ENCODE measurements at places on chromosomes 5 and 9. TPM values are rescaled to one million over a fixed set of nuclear protein-coding genes. Genes with fewer than 3 reads are reported as not detected.
A peak's percentile ranks its signal among the peaks of the same experiment; 100 is the strongest.

Gene FOXD4L5
- total RNA-seq, result not detected

Gene FCN2
- total RNA-seq, result 39.0 TPM

Gene POLR3G
- total RNA-seq, result not detected

Gene SPINK4
- total RNA-seq, result not detected

Gene AMBP
- not detected for total RNA-seq

Gene IL12B
- total RNA-seq, result not detected

Gene OR1J2
- total RNA-seq, result not detected

GRCh38 chr9:107119735-107120134, 163.3 kb upstream of the RAD23B start:
- DNase-seq, result no peak

- DNase-seq, result no peak
Measured at GRCh38 chr5:36414869-36415282, 113.2 kb upstream of the RANBP3L start.

DNA sequence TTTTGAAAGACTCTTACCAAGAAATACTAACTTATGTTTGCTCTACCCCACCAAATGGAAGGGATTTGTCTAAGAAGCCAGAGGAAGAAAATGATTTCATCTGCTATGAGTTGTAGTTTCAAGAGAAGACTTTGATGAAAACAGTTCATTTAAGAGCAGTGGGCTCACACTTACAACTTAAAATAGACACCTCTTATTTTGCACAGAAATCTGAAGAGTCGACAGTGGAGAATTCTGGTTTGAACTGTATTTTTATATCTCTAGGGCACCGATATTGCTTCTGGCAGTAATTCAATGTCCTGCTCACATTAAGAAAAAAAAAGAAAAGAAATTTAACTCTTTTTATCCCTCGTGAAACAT, 1.9 kb upstream of the DAB2 start:
- no peak for DNase-seq

DNA sequence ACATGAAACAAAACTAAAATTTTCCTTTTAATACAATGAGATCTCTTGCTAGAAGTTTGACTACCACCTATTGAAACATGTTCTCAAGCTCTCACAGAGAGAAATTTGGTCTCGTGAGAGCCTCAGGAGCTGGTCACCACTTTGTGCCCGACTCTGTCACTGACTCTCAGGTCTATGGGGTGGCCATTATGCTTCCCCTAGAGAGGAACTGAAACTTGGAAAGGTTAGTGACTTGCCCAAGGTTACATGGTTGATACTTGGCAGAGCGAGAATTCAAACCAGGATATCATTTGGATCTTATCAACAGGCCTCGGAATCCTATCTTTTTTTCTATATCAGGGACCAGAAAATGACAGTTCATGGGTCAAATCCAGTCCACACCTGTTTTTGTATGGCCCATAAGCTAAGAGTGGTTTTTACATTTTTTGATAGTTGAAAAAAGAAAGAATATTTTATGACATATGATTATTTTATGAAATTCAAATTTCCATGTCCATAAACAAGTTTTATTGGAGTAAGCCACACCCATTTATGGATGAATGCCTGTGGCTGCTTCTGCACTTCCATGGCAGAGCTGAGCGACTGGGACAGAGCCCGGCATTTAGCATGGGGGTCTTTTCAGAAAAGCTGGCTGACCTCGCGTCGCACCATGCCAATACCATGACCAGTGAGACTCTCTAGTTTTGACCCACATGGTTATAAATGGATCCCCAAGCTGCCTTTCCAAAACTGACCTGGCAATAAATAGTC, 44.8 kb upstream of the EQTN start:
- no peak for DNase-seq

DNA sequence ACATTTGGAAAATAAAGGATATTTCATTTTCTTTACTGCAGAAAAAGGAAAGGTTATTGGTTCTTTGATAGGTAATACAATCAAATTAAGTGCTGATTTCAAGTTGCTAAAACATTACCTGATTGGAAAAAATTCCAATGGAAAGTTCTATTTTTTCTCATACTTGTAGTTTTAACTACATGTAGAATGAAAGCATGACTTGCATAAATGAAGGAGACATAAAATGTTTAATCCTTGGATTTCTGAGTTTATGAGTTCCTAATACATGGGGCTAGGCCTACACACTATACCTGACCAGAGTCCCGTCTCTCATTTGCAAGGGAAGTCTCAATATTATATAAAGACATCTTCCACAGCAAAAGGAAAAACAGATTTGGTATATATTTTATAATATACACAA, 5.2 kb upstream of the MEIKIN start:
- no peak for DNase-seq

DNA sequence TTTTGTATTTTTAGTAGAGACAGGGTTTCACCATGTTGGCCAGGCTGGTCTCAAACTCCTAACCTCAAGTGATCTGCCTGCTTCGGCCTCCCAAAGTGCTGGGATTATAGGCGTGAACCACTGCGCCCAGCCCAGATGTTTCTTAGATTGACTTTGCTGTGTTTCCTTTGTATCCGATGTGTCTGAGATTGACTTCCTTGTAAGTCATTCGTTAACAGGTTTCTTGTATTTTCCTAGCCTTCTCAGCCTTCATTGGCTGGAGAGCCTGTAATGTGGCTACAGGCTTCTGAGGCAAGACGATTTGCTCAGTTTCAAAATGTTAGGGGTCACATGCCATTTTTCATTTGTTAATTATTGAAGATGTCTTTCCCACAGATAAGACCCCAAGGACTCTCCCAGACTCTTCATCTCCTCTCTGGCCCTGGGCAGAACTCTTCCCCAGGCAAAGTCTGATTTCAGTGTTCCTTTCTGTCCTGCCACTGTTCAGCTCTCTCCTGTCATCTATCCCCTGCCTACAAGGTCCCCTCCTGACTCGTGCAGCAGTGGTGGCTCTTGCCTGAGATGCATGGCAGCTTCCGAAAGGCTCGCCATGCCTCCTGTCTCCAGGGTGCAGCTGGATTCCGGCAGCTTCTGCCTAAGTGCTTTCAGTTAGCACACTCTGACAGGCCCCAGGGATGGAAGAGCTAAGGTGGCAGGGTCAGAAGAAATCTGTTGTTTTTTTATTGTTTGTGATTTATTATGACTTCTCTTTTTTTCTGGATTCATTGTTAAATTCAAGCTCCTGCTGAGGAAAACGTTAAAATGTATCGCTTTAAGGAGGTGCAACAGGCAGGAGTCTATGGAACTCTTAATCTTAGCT, 206.4 kb downstream of the AOPEP start:
- DNase-seq, result no peak

DNA sequence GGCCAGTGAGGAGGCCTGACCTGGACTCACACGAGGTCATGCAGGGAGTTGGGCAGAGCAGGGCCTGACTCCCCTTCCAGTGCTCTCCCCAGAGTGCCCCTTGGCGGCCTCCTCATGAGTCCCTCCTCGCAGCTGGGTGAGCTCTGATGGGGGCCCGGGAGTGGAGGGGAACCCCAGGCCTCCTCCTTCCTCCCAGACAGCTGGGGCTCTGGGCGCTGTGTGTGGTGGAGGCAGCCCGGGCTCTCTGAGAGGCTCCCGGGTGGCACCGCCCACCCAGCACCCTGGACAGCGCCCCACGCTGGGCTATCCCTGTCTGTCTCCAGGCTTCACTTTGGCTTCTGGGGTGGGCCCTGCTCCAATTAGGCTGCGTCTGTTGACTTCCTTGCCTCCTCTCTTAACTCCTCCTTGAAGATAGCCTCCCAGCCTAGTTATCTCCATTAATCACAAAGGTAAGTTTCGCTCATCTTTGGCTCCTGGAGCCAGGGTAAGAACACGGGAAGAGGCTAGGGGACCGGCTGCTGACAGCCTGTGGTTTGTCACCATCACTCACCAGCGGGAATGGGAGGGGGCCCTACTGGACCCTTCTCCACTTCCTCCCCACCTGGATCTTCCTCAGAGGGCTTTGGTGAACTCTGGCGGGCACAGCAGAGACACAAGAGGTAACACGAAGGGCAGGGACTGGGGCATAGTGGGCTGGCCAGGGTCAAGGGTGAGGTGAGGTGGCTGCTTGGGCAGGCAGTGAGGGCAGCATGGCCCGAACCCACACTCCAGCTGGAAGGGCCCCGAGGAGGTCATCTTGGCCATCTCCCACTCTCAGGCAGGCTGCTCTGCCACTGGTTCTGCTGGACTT, 13.1 kb downstream of the PSD2 start:
- no peak for DNase-seq

DNA sequence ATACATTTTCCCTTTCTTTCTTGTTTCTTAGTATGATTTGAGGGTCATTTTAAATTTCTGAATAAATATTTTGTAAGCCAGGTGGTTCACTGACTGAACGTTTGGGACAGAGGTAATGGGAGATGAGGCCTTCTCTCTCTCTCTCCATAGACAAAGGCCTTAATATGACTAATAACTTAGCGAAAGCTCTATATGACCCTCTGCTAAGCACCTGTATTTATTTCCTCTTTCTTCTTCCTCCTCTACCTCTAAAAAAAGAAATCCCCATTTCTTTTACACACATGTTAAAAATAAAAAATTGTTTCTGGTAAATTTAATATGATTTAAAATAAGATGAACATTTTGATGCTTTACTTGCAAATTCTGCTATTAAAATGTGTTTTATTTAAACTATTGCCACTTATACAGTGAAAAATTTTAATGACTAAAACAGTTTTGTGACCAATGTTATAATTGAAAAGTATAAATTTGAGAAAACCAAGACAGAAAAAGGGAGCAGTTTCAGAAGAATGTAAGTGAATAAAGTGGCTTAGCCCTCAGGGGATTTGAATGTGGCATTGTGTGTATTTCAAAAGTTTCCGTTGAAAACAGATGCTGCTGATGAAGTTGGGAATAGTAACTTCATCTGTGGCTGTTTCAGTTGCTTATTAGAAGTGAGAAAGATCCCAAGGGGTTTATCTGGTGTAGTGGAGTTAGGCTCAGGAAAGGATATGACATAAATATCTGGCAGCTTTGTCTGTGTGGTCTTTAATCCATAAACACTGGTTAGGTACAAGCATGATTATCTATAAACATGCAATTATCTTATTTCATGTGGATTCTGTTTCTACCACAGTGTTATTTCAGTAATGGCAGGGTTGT, 128.6 kb upstream of the GRHPR start:
- DNase-seq, result no peak

GRCh38 chr5:175688352-175689146, 30.7 kb downstream of the HRH2 start:
- no peak for DNase-seq

DNA sequence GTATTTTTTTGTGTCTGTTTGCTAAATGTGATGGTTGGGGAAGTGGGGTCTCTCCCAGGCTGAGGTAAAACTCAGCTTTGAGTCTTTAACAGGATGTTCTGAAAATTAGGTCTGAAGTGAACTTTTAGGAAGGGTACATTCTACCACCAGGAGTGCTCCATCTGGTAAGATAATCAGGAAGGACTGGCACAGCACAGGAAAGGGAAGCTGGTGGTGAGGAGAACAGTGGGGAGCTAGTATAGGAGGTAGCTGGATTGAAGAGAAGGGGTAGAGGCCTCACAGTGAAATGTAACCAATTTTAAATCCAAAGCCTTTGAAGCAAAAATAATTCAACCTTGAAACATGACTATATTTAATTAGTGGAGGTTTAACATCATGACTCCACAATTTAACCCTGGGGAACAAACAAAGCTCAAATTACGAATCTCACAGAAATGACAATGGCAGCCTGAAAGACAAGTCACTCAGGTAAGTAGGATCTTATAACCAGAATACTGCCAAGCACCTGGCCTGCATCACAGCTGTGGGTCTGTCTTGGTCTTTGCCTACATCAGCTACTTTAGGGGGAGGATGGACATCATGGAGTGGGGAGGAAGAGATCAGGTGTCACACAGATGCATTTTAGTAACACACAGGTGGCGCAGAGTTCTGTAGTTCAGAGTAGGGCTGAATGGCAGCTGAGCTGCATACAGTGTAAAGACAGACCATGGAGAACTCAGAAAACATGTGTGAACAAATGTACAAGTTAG, 445.3 kb downstream of the DMRT2 start:
- no peak for DNase-seq

DNA sequence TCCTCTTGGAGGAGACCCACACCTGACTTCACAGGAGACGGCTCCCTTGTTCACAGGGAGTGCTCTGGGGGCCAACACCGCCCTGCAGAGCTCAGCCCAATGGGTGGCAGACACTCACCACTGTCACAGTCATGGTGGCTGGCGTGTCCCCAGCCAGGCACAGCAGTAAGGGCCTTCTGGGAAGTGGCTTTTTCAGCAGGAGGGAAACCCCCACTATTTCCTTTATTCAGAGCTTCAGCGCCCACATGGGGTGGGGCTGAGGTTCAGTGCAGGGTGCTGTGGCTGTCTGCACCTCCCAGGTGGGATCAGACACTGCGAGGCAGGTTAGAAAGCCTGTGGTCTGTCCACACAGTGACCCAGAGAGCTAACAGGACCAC, 3.6 kb upstream of the SNAPC4 start:
- DNase-seq, result no peak

GRCh38 chr9:107674721-107675277, 185.2 kb upstream of the KLF4 start:
- peak; percentile 48 for DNase-seq

DNA sequence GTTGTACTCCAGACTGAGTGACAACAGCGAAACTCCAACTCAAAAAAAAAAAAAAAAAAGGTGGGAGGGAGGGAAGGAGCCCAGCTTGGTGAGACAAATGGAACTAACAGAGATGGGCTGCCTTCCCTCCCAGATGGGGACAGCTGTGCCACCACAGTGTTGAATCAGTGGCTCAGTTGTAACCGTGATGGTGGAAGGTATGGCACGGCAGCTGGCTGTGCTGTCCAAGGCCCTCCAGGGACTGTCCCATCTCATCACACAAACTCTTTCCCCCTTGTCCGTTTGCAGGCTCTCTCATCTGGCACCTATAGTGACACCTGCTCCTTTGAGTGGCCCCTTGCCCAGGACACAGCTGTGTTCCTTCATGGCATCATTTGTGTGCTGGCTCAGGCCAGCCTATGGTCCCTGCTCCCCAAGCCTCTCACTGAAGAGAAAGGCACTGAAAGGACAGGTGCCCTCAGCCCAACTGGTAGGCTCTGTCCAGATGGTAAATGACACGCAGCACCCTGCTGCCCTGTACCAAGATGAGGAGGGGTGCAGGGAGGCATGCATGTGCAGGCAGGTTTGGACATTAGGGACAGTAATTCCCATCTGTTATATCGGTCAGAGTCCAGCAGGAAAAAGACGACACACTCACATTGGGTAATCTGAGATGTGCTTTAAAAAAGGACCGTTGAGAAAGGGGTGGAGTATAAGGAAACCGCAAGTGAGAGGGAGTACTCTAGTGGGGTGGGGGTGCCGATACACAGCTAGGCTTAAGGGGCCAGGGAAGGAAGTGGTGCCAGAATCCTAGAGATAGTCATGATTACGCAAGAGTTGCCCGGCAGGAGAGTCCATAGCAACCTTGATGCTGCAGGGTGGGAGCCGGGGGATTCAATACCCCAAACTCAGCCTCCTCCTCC, 4.3 kb downstream of the SMIM33 start:
- DNase-seq, result no peak

- no peak for DNase-seq
Measured at GRCh38 chr9:136189394-136190236, 15.3 kb downstream of the LHX3 start.

DNA sequence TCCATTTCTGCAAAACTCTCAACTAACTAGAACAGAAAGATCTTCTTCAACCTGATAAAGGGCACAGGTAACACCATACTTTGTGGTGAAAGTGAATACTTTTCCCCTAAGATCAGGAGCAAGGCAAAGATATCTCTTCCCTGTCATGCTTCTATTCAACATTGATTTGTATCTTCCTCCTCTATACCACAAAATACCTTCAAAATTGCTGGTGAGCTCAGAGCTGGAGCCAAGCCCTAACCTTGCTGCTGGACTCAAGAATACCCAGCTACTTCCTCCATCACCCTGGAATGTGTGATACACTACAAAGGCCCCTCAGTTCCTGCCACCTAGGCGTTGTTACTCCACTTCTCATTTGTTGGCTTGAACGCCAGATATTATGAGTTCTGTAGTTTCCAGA, 499.0 kb downstream of the ACTL7B start:
- DNase-seq, result no peak
